ENCODE measurements at places on chromosomes 16 and 17. TPM values are rescaled to one million over a fixed set of nuclear protein-coding genes. Genes with fewer than 3 reads are reported as not detected.

The ABCA8 gene
- total RNA-seq = 107 TPM

The PDPR gene
- 18.9 TPM for total RNA-seq

The OSBPL7 gene
- total RNA-seq = 7.8 TPM

- no peak for DNase-seq
Measured at GRCh38 chr17:522919-523318, 170.3 kb upstream of the RPH3AL start.

DNA sequence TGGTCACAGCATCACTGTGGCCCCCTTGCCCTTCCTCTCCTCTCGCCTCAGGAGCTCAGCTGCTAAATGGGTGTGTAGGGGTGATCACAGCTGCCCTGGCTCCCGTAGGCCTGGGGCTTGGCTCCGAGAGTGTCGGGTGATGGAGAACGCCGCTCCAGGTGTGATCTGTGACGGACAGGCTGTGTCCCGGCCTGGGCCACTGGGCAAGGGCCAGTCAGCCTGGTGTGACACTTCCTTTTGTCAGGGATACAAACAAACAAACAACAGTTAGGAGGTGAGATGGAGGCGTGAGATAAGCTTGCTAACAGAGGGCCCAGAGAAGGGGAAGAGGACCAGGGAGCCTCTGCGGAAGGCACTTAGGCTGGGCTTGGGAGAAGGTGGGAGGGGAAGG is 2.0 kb downstream of the ADGRG1 start:
- no peak for DNase-seq

DNA sequence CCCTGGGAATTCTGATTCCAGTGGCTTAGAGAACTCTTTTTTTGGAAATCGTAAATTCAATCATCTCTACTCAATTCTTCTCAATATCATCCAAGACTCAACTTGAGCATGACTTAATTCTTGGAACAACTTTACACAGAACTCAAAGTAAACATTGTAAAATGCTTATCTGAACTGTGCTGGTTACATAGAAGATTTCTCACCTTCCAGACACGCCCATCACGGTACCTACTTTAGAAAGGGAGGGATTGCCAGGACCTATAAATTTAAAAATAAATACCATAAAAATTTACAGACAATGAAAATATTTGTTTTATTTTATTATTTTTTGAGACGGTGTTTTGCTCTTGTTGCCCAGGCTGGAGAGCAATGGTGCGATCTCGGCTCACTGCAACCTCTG is 26.5 kb downstream of the MAP1LC3B start:
- no peak for DNase-seq

GRCh38 chr17:40373324-40373723 is 8.8 kb upstream of the GJD3 start:
- DNase-seq = no peak

- no peak for DNase-seq
Measured at GRCh38 chr17:66354981-66355380, 52.6 kb downstream of the PRKCA start.
